Glutamatergic neuron (in vitro differentiated cells): ENCODE measurements at places on chromosomes 16 and 17.
A peak's percentile ranks its signal among the peaks of the same experiment; 100 is the strongest.

DNA sequence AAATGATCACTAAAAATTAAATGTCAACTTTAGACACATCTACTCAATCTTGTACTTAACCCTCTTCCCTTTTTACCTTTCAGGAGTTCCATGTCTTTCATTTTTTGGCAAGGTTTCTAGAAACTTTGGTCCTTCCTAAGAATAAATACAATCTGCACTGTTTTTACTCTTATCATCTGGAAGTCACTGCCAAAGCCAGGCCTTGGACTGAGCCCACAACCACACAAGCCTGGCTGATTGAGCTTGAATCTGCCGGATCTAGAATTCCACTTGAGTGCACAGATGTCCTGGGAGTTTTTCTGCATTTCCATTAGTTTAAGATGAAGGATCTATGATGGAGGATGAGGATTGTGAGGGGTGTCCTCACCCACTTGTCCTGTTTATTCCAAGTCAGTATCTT is 126.1 kb downstream of the VPS53 start:
- no peak for DNase-seq

- DNase-seq = no peak
These were observed 144.8 kb downstream of the MRTFB start for GRCh38 chr16:14215941-14216340.

DNA sequence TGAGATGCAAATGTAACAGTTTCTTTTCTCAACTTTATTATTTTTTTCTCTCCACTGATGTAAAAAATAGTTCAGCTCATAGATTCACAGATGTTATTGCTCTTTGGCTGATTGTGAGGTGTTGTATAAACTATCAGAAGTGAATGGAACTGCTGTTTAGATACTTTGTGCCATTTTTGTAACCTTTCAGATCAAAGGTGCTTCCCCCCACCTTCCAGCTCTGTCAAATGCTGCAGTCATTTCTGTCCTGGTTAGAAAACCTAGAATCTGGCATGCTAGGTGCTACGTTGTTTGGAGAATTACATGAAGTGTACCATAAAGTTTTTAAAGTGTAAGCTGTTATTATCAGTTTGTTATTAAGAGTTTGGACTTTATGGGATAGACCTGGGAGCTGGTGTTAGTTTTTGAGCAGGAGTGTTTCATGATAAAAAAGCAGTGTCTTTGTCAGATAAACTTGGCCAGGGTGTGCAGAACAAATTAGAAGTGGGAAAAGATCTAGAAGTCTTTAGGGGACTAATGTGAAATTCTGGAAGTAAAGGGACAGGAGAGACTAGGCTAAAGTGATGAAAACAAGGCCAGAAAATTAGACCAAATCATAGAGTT is 1.8 kb upstream of the WIPI1 start:
- DNase-seq = no peak

DNA sequence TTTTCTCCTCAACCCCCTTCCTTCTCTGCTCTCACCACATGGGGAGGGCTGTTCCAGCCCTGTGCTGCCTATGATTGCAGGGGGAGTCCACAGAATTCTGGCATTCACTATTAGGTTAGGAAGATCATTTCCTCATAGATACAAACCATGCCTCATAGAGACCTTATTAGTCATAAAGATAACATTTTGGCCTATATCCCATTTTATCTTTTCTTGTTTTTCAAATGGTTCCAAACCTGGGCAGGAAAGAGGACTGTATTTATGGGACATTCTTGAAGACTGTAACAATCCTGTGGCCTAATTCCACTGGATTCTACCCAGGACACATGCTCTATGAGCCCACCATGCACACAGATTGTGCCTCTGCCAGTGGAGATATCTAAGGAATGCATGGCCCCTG is 51.7 kb downstream of the ASIC2 start:
- DNase-seq = no peak

DNA sequence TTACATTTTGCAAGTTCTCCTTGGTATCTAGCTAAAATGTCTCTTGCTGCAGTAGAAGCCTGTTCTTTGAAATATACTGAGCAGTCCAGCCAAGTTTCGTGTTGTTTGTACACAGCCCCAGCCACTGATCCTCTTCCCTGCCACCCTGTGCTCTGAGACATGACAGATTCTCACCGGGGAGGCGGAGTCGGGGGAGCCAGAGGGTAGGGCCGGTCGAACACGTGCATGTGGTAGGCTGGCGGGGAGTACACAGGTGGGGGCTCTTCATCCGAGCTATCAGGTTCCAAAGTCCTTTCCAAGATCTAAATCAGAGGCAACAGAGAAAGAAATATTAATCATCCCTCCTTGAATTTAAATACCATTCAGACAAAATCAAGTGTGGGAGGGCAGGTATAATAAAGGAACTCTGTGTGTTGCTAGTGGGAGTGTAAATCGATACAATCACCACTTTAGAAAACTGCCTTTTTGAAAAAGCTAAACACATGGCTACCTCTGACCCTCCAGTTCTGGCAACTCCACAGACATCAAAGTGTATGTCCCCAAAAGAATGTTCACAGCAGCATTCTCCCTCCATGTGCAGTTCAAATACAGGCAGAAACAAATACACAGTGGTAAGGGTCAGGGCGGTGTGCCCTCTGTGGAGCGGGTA is 29.7 kb upstream of the MRPS23 start:
- no peak for DNase-seq

- no peak for DNase-seq
These were observed 161.8 kb upstream of the NOG start for GRCh38 chr17:56431736-56432135.

- no peak for DNase-seq
These were observed 5.6 kb upstream of the CIITA start for GRCh38 chr16:10871157-10871991.

GRCh38 chr17:61368832-61369450 is 30.7 kb upstream of the TBX2 start:
- no peak for DNase-seq

DNA sequence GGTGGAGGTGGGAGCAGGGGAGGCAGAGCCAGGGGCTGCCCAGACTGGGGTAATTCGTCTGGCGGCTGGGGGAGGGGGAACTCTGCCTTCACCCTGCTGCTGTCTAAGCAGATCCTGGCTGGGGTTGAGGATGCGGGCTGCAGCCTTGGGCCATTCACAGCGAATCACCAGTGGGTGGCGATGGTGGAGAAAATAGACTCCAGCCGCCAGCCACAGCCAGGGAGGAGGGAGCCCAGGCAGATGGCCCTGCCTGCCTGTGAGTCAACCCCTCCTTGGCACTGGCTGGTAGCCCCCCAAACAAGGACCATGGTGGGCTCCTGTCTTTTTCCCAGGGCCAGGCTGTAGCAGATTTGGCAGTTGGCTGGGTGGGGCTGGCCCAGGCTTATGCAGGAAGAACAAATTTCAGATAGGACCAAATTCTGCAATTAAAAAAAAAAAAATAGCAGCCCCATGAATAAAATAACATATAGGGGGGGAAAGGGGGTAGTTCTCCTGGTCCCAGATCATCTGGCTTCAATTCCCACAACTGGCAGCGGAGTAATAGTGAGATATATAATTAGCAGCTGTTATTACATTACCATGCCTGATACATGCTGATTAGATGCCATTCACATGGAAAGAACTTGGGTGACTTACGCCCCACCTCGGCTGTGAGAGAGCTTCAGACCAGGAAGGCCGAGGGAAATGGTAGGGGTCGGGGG is 41.5 kb upstream of the CDH5 start:
- peak; percentile 69 for DNase-seq

GRCh38 chr17:59620064-59620359 is 317 bp downstream of the CLTC start:
- no peak for DNase-seq

DNA sequence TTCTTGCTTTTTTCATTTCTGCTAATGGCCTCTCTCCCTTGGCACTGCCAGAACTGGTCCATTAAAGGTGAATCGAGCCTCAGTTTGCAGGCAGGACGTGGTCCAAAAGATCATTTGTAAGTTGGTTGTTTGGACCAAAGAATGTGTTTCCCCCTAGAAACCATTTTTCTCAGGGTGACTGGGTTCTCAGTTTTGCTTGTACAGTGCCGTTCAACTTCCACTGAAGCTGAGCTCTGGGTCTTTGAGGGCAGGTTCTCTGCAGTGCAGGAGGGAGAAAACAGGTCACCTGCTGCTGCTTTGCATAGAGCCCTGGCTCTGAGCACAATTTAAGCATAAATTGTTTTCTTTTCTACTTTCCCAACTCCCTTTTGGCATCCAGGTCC is 9.0 kb upstream of the AMZ2 start:
- no peak for DNase-seq

DNA sequence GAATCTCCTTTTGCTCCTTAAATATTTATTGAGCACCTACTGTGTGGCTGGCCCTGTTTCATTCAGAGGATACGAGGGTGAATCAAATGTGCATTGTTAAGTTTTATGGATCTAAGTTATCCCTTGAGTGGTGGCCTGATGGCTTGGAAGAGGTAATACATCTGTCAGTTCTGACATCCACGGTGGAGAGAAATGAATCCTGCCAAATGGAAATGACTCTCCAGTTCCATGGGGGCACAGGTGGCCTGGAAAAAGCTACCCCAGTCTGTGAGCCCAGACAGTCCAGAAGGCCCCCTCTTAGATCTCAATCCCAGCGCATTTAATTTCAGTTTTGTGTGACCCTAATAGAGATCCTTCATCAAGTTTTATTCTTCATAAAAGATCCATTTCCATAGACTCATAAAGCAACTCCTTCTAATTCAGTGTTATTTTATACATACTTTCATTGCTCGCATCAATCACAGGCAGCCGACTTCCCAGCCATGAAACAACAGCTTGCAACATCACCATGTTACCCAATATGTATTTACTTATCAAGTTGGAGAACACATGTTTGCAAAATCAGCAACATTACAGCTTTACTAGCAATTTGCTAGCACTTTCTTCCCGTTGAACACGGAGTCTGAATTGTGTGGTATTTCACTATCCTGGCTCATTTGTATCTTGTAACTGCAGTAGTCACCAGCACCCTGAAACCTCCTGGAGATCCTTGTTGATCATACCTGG is 334.8 kb upstream of the HSBP1 start:
- DNase-seq = no peak

- no peak for DNase-seq
These were observed 279.5 kb upstream of the MYOCD start for GRCh38 chr17:12386225-12386624.

DNA sequence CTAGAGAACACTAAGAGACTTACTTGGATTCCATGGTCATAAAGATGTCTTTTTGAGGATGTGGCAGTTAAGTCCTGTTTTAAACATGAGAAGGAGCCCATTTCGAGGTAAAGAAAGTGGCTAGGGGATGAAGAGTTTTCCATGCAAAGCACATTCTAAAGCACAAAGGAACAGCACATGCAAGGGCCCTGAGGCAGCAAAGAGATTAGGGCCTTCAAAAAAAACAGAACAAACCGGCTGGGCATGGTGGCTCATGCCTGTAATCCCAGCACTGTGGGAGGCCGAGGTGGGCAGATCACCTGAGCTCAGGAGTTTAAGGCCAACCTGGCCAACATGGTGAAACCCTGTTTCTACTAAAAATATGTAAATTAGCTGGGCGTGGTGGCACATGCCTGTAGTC is 79.8 kb downstream of the AKAP1 start:
- DNase-seq = no peak

- no peak for DNase-seq
These were observed 2.3 kb downstream of the METRNL start for GRCh38 chr17:83081684-83082201.

- DNase-seq = no peak
These were observed 57.0 kb downstream of the RAI1 start for GRCh38 chr17:17737961-17738894.
